ENCODE measurements at places on chromosomes 2 and 18.
A peak's percentile ranks its signal among the peaks of the same experiment; 100 is the strongest.

- H3K4me3 ChIP-seq = no peak overlapping the region
- H3K36me3 ChIP-seq = no peaks in the 10 kb centered on the region
- H3K27ac ChIP-seq = no peak overlapping the region
- H3K27me3 ChIP-seq = no peaks in the 10 kb centered on the region
These were observed 156.1 kb upstream of the HNRNPA3 start for GRCh38 chr2:177056481-177056929.

DNA sequence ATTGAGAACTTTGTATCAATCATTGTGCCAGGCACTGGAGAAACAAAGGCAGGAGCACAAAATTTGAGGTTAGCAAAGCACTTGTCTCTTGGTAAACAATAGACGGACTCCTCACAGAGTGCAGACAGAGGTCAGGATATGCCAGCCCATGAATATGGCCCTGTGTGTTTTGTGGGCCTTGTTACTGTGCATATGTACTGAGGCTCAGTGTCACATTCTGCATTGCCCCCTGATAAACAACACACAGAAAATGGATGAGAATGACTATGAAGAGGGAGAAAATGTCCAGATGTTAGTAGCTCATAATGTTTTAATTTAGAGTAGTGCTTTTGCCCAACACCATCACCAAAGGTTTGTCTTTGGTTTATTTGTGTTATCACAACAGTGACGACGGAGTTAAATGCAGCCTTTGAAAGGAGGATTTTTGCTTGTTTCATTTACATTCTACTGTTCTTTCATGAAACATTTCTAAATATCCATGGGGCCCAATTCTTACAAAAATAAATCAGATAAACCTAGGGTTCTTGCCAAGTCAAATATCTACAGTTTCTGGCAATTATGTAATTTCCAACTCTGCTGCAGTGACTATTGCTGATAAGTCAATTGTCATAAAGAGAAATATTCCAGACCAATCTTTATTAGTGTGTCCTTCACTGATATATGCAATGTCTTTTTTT lies 14.6 kb upstream of the NT5C1B start:
- no peak overlapping the region for H3K4me3 ChIP-seq
- H3K36me3 ChIP-seq = no peaks in the 10 kb centered on the region
- no peaks in the 10 kb centered on the region for H3K27me3 ChIP-seq
- H3K27ac ChIP-seq = no peak overlapping the region
- no peaks in the 10 kb centered on the region for H3K4me1 ChIP-seq
- no peak for DNase-seq

DNA sequence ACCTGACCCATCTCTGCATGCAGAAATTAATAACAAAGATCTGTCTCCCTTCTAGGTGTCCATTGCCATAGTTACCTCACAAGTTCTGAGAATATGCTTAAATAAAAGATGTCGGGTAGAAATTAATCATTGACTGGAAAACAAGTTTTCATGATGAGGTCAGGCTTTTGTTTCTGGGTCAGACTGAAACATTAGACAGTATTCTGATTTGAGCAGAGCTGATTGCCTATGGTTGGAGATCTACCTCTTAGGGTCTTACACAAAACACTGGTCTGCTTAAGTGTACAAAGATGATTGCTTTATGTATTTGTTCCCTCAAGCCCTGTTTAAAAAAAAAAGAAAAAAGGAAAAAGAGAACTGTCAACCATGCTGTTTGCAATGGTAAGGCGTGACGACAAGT lies 956.4 kb downstream of the CPS1 start:
- H3K4me1 ChIP-seq = no peaks in the 10 kb centered on the region
- no peaks in the 10 kb centered on the region for H3K27me3 ChIP-seq
- no peak overlapping the region for H3K4me3 ChIP-seq
- no peak overlapping the region for H3K27ac ChIP-seq
- DNase-seq = no peak
- no peaks in the 10 kb centered on the region for H3K36me3 ChIP-seq

GRCh38 chr2:201777869-201778268 lies 2.9 kb downstream of the ALS2 start:
- H3K4me1 ChIP-seq = peaks cover 23% of the 10 kb centered on the region
- no peaks in the 10 kb centered on the region for H3K27me3 ChIP-seq
- DNase-seq = no peak
- H3K4me3 ChIP-seq = no peak overlapping the region
- no peak overlapping the region for H3K27ac ChIP-seq
- H3K36me3 ChIP-seq = no peaks in the 10 kb centered on the region

DNA sequence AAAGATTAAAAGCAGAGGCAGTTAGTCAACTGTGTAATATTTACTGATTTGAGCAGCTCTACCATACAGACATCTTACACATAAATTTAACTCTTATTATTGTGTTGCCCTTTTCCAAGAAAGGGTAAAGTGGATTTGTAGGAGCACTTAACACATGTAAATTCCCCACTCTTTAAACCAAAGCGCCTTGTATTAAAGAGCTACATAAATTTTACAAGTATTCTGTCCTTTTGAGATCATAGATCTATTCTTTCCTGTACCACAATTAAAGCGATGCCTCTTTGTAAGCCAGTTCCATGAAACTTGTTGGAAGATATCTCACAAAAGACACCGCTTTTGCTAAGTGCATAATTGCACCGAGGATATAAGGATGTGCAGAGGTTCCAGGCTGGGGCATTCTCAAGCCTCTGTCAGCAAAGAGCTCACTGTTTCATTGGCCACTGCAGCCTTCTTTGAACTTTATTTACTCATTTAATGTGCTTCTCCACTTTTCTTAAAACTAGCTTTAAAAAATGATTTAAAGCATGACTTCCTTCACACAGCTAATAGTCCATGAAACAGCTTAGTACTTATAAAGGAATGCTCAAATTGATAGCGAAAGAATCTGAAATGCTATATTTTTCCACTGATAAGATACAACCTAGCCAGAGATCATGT lies 520.0 kb upstream of the TCF4 start:
- no peaks in the 10 kb centered on the region for H3K4me1 ChIP-seq
- no peak for DNase-seq
- no peaks in the 10 kb centered on the region for H3K27me3 ChIP-seq

- no peak for DNase-seq
- no peaks in the 10 kb centered on the region for H3K4me1 ChIP-seq
- H3K27me3 ChIP-seq = no peaks in the 10 kb centered on the region
- no peak overlapping the region for H3K4me3 ChIP-seq
- H3K27ac ChIP-seq = no peak overlapping the region
These were observed 105.5 kb upstream of the HDAC4 start for GRCh38 chr2:239506101-239506857.

- H3K27me3 ChIP-seq = no peaks in the 10 kb centered on the region
- no peak overlapping the region for H3K4me3 ChIP-seq
- peak overlapping the region; percentile 43 for H3K27ac ChIP-seq
- no peaks in the 10 kb centered on the region for H3K36me3 ChIP-seq
- DNase-seq = no peak
These were observed 14.3 kb upstream of the CD28 start for GRCh38 chr2:203692031-203692710.

DNA sequence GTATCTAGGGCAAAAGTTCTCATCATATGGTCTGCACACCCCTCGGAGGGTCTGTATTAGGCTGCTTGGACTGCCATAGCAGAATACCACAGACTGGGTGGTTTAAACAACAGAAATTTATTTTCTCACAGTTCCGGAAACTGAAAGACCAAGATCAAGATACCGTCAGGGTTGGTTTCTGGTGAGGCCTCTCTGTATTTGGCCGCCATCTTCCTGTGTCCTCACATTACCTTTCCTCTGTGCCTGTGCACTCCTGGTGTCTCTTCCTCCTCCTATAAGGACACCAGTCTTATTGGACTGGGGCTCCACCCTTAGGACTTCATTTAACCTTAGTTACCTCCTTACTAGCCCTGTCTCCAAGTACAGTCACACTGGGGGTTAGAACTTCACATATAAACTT lies 132.5 kb downstream of the NCOA1 start:
- no peaks in the 10 kb centered on the region for H3K27me3 ChIP-seq
- H3K4me1 ChIP-seq = peaks cover 31% of the 10 kb centered on the region
- no peak overlapping the region for H3K4me3 ChIP-seq
- H3K27ac ChIP-seq = no peak overlapping the region

DNA sequence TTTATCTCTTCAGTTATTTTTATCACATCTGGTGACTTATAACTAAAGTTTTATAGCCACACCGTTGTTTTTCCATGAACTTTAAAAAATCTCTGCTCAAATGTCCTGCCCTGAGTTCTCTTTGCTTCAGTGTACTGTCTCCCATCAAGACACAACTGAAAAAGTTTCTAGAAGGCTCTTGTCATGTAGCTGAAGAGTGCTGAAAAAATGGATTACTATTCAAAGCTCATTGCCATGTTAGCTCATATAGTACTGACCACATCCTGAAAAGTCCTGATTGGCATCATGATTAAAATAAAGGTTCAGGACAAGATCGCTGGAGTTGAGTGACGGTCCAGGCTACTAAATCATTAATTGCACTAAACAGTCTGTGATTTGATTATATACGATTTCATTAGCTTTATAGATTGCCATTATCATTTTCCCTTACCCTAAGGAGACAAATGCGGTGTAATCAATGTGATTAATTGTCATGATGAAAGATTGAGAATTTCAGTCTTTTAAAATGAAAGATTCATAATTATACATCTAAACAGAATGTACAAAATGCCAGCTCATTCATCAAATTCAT lies 62.2 kb downstream of the MFSD6 start:
- H3K27me3 ChIP-seq = no peaks in the 10 kb centered on the region
- H3K4me1 ChIP-seq = peaks cover 50% of the 10 kb centered on the region
- peaks cover 16% of the 10 kb centered on the region for H3K36me3 ChIP-seq
- H3K4me3 ChIP-seq = no peak overlapping the region

GRCh38 chr2:175309799-175310198 lies 128.3 kb upstream of the ATP5MC3 start:
- H3K4me1 ChIP-seq = no peaks in the 10 kb centered on the region
- no peak for DNase-seq
- no peaks in the 10 kb centered on the region for H3K27me3 ChIP-seq
- no peak overlapping the region for H3K4me3 ChIP-seq

GRCh38 chr2:95079199-95079683 lies 42.4 kb downstream of the MRPS5 start:
- peaks cover 36% of the 10 kb centered on the region for H3K4me1 ChIP-seq
- no peaks in the 10 kb centered on the region for H3K36me3 ChIP-seq
- H3K4me3 ChIP-seq = no peak overlapping the region
- no peak for DNase-seq

DNA sequence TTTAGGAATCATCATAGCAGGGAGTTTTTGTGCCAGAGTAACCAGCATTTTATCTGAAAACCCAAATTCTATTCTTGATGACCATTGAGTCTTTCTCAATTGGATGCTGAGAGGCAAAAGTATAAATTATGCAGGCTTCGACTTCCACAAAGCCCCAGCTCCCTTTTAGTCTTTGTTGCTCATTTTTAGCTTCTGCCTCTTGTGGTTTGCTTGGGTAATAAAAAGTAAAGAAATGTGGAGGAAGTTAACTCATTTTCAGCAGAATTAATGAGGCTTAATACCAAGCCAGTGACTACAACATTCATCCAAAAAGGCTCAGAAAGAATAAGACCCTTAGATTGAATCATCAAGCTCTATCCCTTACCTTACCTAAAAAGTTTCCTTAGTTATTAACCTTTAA lies 18.6 kb downstream of the ERMN start:
- no peak overlapping the region for H3K27ac ChIP-seq
- DNase-seq = no peak
- H3K4me3 ChIP-seq = no peak overlapping the region
- H3K36me3 ChIP-seq = no peaks in the 10 kb centered on the region
- no peaks in the 10 kb centered on the region for H3K4me1 ChIP-seq

- H3K27me3 ChIP-seq = no peaks in the 10 kb centered on the region
- no peaks in the 10 kb centered on the region for H3K36me3 ChIP-seq
- no peak for DNase-seq
These were observed 41.8 kb downstream of the TCF7L1 start for GRCh38 chr2:85174943-85175342.

DNA sequence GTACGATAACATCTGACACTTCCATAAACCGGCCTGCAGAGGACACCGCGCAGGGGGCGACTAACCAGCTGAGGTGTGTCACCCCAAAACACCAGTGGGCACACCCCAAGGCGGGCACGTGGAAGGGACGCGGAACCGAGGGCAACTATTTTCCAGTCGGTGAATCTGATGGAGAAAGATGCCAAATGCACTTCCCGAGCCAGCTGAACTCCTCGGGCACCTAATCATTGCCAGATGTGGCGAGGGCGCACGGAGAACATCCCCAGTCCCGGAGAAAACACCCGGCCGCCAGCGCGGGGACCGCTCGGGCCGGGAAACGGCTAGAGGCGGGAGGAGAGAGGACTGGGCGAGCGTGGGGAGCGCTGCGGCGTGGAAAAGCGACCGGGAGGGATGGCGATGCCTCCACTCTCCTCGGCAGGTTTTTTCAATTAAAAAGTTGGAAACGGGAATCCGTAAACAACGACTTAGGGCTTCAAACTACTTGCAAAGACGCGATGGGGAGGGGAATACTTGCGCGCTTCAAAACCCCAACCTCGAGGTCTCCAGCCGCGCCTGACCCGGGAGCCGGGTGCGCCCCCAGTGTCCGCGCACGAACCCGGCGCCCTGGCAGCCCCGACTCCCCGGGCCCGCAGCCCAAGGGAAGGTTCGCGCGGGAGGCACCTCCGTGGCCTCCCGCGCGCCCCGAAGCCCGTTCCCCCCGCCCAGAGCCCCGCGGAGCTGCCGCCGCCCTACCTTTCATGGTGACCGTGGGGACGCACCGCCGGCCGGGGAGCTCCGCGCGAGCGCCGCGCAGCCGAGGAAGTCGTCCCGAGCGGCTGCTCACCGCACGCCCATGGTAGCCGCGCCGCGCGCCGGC lies 497 bp downstream of the COLEC12 start:
- peak overlapping the region; percentile 68 for H3K27ac ChIP-seq
- no peaks in the 10 kb centered on the region for H3K36me3 ChIP-seq
- H3K4me3 ChIP-seq = peak overlapping the region; percentile 67

All from esophagus squamous epithelium (tissue), 5 donors.